ENCODE measurements at places on chromosomes 1 and 21.

- DNase-seq: no peak
Measured at GRCh38 chr1:171152549-171152948, 32.6 kb upstream of the FMO2 start.

DNA sequence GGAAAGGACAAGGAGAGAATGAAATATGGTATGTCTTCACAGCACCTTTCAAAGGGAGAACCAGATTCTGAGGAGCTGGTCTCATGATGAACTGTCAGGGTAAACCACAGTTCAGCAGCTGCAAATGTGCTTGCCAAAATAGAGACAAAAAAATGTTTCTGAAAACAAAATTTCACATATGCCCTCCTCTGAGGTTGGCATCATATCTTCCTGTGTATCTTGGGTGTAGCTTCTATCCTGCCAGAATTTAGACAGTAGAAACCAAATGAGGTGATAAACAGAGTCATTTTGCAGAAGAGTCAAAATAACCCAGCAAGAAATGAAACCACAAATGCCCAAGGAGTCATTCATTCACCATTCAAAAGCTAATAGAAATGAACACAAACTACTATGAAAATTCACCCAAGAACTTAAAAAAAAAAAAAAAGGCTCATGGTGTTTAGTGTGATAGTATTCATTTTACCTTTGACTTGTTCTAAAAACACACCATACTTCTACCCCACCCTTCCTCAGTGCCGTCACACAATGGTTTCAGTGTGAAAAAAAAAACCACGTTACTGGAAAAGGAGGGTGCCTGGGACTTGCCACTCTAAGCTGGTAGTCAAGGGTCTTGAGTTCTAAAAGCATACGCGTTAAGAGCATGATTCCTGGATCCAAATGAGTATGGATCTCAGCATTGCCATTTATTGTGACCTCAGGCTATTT, 18.5 kb downstream of the SELL start:
- no peak for DNase-seq

DNA sequence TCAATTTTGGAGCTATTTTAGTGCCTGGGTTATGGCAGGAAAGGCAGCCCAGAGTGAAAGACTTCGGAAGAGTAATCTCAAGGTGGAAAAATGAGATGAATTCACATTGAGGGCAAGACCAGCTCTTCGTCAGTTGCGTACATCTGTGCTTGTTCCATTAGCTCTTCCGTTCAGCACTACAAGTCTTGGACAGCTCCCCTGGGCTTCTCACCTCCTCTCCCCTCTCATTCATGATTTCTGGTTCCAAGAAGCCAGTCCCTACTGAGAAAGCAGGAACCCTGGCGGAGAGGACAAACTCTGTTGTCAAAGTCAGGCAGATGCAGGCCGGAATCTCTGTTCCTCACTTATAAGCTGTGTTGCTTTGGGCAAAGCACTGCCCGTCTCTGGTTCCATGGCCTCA, 76.5 kb downstream of the ACTL8 start:
- DNase-seq: no peak

DNA sequence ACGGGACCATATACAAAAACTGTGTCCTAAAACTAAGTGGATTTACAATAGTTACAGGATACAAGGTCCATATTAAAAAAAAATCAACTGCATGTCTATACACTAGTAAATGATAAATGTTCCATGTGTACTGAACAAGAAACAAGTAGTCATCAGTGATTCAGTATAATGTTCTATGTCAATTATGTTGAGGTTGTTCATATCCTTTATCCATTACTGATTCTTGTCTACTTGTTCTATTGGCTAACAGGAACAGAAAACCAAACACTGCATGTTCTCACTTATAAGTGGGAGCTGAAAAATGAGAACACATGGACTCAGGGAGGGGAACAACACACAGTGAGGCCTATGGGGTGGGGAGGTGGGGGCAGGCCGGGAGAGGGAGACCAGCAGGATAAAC, 90.5 kb downstream of the CDC42BPA start:
- no peak for DNase-seq

- DNase-seq: no peak
Measured at GRCh38 chr1:51247499-51247898, 11.4 kb downstream of the RNF11 start.

DNA sequence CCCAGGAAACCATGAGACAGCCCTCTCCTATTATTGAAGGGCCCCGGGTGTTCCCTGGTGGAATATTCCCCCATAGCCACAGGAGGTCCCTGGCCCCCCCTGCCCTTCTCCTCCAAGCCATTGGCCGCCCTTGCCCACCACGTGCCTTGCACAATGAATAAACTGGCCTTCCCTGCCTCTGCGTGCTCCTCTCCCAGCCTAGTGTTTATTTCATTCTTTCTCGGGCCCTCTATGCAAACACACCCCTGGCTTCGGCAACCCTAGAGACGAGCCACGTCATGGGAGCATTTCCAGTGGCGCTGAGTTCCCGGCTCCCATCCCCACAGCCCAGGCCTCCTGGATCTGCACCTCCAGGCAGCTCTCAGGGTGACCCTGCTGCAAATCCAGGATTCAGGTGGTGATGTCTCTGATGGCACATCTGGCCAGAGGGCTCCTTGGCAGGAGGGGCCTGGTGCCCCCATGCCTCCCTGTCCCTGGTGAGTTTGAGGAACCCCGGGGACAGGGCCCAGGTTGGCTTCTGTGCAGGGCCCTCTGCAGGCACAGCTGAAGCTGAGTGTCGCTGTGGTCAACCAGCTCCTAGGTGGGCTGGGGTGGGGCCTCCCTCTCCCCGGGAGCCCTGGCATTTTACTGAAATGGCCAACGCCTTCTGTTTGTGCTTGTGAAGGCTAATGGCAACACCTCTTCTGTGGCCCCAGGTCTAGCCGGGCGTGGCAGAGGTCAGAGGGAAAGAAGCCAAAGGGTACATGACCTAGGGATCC, 6.2 kb downstream of the KRTAP10-12 start:
- DNase-seq: no peak

DNA sequence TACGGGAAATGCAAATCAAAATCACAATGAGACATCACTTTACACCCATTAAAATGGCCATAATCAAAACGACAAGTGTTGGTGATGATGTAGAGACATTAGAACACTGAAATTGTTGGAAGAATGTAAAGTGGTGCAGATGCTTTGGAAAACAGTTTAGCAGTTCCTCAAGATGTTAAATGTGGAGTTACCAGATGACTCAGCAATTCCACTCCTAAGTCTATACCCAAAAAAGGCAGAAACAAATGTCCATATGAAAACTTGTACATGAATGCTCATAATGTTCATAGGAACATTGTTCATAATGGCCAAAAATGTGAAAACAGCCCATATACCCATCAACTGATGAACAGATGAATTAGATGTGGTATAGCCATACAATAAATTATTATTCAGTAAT, 267.4 kb downstream of the KCNH1 start:
- DNase-seq: no peak

GRCh38 chr1:245411245-245412036, 256.7 kb downstream of the KIF26B start:
- no peak for DNase-seq

DNA sequence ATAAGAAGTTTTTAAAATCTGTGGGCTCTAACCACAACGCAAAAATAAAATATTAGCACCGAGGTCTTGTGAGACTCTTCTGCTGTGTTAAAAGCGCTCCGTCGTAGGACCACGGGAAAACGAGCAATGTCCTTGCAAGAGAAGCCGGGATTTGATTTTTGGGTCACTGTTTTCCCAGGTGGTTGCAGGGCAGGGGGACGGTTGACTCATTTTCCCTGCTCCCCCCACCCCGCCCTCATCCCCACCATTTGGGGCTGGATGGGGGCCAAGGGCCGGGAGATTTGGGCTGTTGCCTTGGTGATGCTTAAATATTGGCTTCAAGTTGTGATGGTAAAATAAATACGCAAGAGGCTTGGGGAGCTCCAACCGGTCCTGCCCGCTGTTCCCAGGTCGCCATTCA, 67.6 kb upstream of the SLC25A33 start:
- no peak for DNase-seq

- DNase-seq: peak; percentile 0
Measured at GRCh38 chr1:9212735-9213134, 21.8 kb upstream of the H6PD start.

GRCh38 chr1:230426246-230427093, at the start of gene PGBD5:
Gene PGBD5, minus strand, starts transcription at chr1:230426332. Its CDS starts 404 bp downstream, at chr1:230425928.
- DNase-seq: peak; percentile 97

GRCh38 chr21:23686737-23687523, 1920.4 kb downstream of the MRPL39 start:
- no peak for DNase-seq

DNA sequence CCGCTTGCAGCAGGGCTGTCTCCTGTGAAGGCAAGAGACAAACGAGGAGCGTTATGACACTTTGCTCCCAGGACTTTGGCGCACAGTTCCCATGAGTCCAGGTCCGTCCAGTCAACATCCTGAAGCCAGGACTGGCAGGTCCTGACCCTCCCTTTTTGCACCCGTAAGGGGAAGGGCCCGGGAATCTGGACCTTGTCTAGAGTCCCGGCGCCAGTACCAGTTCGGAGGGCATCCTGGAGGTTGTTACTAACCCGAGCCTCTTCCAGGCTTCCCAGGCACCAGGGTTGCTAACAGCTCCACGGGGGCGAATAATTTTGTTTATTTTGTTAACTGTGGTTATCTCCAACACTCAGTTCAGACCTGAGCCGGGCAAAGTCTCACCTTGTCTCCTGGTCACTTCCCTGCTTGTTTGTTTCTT, 682 bp upstream of the RWDD3 start:
- peak; percentile 70 for DNase-seq

- DNase-seq: no peak
Measured at GRCh38 chr1:203992440-203992839, 80.5 kb upstream of the SOX13 start.

DNA sequence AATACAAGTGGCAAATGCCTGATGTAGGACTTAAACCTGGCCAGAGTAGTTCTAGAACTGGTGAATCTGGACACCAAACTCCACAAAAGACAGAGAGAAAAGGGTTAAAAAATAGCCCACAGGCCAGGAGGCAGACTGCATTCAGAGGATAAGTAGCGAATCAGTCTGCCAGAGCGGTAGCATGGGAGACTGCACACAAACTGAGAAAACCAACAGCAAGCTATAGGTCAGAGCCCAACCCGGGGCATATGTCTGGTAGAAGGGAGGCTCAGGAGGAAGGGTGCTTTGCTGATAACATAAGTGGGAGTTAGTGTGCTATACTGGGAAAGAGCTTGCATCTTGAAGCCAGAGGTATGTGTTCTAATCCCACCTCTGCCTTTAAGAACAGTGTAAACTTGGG, 4.0 kb downstream of the LRRC53 start:
- no peak for DNase-seq

DNA sequence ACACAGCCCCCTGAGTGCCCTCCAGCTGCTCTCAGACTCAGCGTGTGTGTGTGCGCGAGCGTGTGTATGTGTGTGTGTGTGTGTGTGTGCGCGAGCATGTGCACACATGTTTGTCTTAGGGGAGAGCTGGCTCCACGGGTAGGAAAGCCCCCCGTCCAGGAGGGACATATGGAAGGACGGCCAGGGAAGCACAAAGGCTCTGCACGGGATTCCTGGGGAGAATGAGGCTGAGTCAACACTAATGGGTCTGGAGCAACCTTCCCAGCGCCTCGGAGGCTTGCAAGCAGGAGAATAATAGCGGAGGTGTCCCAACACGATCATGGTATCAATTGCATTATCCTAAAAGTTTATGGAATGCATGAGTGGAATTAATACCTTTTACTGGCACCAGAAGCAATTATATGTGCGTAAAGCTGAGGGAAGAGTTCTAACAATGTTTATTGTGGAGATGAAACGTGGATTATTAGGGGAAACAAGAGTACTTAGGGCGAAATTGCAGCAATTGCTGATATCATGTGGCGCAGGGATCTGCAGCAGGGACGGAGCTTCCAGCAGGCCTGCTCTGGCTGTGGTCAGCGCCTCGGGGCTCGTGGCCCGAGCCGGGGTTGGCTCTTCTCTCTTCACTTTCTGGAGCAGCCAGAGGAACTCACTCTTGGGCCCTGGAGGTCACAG, 40.3 kb upstream of the CCDC27 start:
- peak; percentile 31 for DNase-seq

- no peak for DNase-seq
Measured at GRCh38 chr1:161298116-161298515, 11.7 kb downstream of the MPZ start.

- no peak for DNase-seq
Measured at GRCh38 chr21:16420031-16420724, 690.4 kb downstream of the USP25 start.

DNA sequence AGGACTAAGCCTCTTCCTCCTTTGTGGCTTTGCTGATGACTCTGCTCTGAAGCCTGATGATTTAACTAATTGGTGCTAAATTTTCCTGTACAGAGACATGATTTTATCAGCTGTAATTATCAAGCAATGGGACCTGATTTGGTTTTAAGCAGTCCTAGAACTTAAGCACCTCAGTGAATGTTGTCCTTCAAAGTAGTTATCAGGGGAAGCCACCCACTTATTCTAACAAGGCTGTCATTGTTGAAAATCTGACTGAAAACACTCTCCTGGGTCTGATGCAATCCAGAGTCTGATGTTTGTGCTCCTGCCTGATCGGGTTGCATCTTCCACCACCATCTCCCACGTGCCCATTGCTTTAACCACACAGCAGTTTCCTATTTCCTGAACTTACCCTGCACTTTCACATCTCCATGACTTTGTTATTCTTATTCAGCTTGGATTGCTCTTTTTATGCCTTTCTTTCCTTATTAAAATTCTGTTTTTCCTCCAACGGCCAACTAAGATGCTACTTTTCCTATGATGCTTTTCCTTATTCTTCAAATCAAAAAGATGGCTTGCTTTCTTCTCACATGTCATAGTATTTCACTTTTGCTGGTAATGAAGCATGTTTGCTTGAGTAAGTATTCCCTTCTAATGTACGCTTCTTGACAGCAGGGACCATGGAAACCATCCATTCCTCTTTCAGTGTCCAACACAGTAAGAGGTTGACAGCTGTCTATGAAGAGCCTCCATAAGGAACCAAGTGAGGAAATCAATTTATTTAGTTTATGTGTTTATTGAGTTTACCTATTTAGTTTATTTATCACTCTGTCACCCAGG, 55.0 kb downstream of the S1PR1 start:
- no peak for DNase-seq

DNA sequence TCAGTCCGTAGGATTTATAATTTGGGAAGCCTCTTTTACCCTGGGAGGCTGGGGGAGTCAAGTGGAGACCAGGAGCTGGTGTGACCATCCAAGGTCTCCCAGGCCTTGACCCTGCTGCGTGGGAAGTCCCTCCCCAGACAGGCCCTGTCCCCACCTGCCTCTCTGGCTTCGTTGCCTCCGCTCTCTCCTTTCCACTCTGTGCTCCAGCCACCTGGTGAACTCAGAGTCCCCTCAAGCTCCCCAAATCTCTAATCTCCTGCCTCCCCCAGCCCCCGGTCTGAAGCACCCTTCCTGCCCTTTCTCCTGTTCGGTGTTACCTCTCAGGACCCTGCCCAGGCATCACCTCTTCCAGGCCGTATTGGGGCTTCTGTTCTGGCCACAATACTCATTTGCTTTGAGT, 27.9 kb downstream of the CDCP2 start:
- DNase-seq: no peak
